Right ventricle myocardium superior (tissue), 1 donor: ENCODE measurements at places on chromosomes 3 and 15. TPM values are rescaled to one million over a fixed set of nuclear protein-coding genes. Genes with fewer than 3 reads are reported as not detected.

DNA sequence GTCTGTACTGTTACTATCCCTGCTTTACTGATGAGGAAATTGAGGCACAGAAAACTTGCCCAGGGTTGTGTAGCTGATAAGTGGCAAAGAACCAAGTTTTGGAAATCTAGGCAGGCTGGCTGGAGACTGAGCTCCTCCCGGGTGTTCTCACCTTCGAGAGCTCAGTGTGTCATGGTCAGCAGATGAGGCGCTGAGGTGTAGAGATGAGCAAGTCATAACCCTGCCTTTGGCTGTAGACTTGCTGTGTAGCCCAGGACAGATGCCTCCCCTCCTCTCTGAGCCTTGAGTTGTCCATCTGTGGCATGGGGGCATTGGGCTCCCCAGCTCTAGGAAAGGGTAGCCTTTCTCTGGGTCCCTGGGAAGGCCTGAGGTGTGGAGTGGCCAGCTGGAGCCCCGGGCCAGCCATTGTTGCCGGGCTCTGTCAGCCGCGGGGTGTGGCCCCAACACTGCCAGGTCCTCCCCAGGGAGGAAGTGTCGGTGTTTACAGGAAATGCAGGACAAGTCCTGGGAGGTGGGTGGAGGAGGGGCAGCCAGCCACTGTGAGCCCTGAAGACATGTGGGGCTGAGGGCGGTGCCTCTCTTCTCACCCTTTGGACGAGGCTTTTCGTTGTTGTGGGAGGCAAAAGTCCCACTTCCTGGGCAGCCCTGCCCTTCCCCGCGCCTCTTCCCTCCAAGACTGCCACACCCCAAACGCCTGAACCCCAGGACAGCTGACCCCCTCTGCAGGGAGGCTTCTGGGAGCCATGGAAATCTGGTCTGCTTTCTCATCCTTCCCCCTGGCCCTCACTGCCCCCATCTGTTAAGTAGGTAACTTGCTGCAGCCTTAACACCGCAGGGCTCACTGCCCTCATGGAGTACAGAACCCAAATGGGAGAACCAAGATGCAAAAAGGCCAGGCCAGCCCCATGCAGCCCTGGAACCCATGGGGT lies 29.1 kb downstream of the FGD5 start:
- DNase-seq: peak; percentile 75

GRCh38 chr3:36965440-36965839 lies 20.6 kb upstream of the TRANK1 start:
- DNase-seq: no peak

DNA sequence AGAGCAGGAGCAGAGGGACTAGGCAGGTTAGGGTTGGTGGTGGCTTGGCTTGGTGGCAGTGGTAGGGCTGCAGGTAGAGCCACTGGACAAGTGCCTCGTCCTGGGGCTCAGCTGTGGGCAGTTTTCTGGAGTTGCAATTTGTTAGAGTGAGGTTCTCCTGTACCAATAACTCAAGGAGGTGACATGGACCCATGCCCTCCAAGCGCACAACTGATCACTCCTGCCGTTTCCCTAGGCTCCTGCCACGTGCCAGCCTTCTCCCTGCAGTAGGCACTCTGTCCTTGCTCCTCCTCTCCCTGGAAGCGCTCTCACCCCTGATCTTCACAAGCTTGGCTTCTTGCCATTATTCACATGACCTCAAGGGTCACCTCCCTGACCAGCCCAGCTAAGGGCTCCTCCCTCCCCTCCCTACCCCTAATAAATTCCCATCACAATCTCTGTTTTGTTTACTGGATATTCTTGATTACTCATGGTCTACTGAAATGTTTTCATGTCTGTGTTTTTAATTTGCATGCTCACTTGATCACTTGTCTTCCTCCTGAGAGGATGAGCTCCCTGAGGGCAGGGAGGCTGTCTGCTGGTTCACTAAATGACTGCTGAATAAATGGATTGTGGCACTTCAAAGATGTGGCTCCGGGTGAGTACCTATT lies 3.3 kb downstream of the WNT7A start:
- no peak for DNase-seq

DNA sequence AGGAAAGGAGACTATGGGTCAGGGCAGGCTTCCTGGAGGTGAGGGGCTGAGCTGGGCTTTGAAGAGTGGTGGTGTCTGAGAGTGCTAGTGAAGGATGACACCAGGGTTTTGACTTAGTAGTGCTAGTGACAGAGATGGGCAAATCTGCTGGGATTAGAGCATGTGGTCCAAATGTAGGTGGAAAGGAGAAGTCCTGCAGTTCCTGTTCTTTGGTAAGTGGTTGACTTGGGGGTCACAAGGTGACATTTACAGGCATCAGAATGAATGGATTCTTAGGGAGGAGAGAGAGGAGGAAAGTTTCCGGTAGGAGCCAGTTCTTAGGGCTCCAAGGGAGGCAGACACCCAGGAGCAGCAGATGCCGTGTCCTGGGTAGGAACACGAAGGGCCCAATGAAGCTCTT lies 796 bp upstream of the DOCK3 start:
- DNase-seq: no peak

- no peak for DNase-seq
These were observed 91.3 kb downstream of the SUCNR1 start for GRCh38 chr3:151964743-151965142.

DNA sequence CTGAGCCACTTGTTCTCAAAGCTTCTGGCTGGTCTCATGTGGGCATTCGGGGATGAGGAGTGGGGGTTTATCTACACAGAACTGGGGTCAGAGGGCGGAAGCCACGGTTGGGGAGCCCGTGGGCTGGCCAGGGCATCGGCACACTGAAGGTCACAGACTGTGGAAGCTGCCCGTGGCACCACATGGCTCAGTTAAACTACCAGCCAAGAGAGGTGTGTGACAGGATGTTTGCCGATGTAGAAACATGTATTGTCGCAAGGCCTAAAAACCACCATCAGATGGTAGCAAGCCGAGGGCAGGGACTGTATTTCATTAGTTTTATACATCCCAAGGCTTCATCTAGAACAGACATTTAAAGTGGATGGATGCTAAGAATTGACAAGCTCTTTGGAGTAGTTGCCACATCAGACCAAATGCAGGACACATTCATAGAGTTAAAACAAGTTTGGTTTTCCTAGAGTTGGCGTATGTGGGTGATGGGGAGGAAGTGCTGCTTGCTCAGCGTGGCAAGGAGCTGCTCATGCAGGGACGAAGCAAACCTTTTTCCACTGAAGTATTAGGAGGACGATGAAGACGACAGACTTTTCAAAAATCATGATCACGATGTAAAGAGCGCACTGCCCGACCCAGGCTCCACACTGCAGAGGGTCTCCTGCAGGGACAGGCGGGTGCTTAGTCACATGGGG lies 9.6 kb upstream of the MUSTN1 start:
- DNase-seq: peak; percentile 39

- DNase-seq: no peak
These were observed 498 bp upstream of the SEMA4B start for GRCh38 chr15:90200534-90201129.

GRCh38 chr3:79843180-79843579 lies 75.4 kb upstream of the ROBO1 start:
- DNase-seq: no peak

DNA sequence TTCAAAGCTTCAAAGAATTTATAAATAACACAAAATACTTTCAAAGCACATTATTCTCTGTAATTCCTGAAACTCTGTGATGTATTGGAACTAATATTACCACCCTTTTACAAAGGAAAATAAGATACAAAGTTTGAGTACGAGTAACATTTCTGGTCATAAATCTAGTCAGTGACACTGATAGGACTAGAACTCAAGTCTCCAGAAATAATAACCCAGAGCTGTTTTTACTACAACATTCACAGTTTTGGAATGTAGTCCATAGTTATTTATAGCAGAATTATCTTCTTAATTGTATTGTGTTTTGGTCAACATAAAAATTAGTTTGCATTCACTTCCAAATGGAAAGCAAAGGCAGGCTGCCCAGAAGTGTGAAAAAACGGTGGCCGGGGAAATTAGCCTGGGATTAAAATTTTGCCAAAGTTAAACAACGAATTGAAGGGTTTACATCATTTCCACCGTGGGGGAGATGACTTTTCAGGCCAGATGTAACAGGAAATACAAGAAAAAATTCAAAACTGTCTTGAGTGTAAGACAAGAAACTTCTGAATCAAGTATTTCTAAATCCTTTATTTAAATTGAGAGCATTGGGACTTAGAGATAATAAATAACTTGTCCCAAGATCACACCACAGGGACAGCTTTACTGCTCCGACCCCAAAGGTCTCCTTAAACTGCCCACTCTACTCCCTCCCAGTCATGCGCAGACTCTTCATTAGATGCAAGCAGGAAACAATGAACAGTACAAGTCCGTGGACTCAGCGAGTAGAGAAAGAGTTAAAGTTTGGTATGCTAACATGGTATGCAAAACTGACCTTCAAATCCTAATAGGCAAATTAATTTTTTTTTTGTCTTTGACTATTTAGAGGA lies 74.3 kb upstream of the VGLL4 start:
- DNase-seq: no peak

DNA sequence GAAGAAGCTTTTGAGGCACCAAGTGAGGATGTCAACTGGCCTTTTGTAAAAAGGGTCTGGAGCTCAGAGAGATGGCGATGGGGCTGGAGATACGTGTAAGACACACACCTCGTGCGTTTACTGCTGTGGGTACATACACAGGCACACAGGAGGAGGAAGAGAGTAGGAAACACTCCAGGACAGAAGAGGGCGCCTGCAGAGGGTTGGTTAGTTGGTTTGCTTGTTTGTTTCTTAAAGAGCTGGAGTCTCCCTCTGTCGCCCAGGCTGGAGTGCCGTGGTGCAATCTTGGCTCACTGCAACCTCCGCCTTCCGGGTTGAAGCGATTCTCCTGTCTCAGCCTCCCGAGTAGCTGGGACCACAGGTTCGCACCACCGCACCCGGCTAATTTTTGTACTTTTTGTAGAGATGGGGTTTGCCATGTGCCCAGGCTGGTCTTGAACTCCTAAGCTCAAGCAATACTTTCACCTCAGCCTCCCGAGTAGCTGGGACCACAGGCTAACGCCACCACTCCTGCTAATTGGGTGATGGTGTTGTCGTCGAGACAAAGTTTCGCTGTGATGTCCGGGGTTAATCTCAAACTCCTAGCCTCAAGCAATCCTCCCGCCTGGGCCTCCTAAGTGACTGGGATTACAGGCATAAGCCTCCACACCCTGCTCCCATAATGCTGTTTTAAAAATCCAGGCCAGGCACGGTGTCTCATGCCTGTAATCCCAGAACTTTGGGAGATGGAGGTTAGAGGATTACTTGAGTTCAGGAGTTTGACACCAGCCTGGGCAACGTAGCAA lies 1.3 kb upstream of the PRR20G start:
- no peak for DNase-seq

GRCh38 chr3:18425641-18426257 lies 610 bp upstream of the SATB1 start:
- peak; percentile 66 for DNase-seq

The SOX14 gene
- total RNA-seq: not detected

The INSYN1 gene
- 155 TPM for total RNA-seq
